Activated CD4-positive, alpha-beta T cell treated with anti-CD3 and anti-CD28 coated beads, Interleukin-2, amount 50 U/mL, for 4 hours (primary cell): ENCODE measurements at places on chromosomes 2 and 18.

- DNase-seq = no peak
Measured at GRCh38 chr2:29325544-29325943, 210.3 kb downstream of the CLIP4 start.

DNA sequence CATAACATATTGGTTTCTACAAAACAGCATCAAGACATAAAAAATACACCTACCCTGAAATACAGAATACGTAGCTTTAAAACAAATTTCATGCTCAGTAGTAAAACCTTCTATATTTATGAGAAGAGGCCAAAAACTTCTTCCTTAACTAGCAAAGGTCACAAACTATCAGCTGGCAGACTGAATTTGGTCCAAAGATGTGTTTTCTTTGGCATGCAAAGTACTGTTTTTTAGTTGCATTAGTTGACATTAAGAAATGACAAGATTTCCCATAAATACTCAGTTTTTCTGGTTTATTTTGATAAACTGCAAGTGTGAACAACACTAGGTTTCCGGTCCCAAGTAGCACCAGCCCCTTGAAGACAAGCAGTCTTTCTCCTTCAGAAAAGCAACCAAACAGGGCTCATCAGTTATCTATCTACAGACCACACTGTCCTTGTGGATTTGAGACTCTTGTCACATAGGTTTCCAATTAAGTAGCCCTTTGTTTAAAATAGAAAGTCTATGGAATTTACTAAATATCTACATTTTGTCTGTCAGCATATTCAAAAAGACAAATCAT is 35.6 kb downstream of the SLC25A12 start:
- no peak for DNase-seq

DNA sequence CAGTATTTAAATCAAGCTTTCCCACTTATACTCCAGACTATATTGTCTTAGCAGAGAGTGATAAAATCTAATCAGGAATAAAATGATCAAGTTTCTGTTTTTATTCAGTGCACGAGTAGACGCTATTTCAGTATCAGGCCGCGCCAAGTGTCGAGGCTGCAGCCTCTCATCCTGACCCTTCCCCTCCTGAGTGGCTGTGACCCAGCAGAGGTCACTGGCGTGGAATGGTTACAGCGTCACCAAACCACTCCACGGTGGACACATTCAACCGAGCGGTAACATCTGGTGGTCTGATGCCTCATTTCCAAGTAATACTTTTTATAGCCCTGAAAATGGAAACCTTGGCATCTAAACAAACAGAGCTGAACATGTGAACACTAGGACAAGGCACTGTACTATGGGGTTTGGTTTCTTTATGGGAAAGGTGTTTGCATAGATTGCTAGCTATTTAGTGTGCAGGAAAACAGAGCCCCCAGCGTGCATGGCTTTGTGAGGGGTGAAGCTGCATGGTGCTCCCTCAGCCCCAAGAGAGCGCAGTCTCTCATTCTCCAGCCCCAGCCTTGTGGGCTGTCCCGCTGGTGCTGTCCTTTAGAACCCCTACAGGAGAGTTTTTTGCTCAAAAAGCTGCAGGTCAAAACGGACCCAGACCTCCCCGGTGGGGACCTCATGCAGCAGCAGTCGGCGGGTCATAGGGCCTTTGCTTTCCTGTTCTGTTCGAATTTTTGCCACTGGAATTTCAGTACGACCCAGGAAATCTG is 28.4 kb downstream of the FAM228A start:
- no peak for DNase-seq

DNA sequence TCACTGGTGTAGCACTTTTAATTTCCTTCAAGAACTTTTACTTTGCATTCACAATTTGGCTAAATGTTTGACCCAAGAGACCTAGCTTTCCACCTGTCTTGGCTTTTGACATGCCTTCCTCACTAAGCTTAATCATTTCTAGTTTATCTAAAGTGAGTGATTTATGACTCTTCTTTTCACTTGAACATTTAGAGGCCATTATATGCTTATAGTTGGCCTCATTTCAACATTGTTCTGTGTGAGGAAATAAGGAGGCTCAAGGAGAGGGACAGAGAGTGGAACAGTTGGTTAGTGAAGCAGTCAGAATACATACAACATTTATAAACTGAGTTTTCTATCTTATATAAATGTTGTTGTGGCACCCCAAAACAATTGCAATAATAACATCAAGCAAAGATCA is 489.3 kb upstream of the CDH2 start:
- no peak for DNase-seq

GRCh38 chr18:57655740-57656139 is 34.1 kb upstream of the NARS1 start:
- no peak for DNase-seq

DNA sequence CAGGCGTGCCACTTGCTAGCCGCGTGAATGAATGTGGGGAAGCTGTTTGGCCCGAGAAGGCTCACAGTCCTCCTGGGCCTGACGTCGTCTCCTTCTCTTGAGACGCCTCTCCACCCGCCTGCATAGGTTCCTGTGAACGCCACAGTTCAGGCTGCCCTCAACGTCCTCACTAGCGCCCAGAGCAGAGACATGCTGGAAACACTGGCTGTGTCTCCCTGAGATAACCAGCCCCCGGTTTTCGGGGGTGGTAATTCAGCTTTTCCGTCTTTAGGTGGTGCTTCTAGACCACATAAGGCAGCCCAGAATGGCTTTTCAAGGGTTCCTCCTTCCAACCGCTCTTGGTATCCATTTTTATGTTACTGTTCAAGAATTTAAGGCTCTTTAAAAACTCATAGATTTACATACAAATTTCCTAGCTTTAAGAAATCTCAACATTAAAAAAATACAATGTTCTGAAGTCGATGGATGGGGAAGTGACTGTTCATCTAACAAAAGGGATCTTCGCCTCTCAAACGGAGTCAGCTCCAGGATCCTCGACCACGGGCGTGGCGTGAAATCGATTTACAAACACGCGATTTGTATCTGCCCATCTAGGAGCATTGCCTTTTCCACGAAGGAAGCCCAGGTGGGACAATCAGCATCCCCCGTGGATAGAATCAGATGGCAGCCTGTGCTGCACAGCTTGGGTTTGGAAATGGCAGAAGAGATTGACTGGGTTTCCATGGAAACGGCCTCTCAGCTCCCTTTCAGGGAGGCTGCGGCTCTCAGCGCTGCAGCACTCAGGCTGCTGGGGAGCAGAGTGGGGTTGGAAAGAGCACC is 110.6 kb upstream of the PXDN start:
- DNase-seq = no peak

DNA sequence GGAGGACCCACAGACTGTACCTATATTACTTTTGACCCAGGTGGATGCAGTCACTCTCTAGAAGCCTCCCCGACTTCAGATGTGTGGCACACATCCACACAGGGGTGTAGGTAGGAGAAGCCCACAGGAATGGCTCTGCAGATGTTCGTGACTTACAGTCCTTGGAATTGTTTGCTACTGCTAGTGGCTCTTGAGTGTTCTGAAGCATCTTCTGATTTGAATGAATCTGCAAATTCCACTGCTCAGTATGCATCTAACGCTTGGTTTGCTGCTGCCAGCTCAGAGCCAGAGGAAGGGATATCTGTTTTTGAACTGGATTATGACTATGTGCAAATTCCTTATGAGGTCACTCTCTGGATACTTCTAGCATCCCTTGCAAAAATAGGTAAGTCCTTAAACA is 605 bp downstream of the SLC9A4 start:
- DNase-seq = no peak

DNA sequence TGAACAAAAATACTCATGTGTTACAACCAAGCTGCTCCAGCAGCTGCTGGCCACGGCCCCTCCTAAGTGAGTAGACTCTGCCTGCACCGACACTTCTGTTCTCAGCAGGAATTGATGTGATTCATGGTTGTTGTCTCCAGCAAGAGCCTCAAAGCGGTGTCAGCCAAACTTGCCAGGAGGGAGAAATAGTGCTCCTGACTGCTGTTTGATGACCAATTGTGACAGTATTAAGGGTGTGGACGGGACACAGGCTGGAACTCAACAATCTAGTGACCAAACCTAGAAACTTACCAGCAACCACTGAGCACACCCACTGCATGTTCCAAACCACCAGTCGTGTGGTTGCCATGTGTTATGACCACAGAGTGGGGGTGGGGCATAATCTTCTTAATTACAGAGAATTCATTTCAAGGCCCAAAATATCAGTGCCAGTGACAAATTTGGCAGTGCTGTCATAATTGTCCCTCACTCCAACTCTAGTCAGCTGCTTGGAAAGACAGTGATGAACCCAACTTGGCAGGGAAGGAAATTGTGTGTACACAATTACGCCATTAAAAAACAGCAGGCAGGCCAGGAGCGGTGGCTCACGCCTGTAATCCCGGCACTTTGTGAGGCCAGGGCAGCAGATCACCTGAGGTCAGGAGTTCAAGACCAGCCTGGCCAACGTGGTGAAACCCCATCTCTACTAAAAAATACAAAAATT is 30.4 kb downstream of the FBLN7 start:
- DNase-seq = no peak

DNA sequence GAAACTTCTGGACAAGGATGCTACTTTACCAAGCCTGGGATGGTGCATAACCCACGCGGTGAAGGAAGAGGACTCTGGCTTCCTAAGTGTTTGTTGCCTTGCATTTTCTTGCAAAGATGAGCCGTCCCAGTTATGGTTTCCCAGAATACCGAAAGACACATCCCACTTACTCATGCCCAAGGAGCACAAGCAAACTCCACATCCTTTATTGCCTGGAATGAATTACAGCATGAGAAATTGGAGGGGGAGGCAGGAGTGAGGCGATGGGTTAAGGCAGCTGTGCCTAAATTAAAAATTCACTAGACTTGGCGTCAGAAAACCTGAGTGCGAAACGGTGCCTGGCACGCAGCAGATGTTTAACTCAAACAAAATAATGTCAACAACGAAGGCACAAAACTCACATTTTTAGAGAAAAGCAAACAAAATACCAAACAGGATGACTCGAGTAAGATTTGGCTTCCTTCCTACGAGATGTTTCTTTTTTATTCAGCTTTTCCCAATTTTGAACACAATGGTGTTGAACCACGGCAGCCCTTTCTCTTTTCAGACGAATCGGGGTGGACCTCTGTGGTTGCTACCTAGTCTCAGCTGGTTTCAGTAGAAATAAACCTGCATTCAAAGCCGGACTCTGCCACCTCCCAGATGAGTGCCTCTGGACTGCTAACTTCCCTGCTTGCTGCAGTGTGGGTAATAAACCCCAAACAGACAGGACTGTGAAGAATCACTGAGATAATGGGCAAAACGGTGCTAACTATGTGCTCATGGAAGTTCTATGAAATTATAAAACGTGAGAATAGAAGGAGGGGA is 100.3 kb upstream of the NCK2 start:
- no peak for DNase-seq

- no peak for DNase-seq
Measured at GRCh38 chr2:108942888-108943287, 46.1 kb downstream of the EDAR start.

DNA sequence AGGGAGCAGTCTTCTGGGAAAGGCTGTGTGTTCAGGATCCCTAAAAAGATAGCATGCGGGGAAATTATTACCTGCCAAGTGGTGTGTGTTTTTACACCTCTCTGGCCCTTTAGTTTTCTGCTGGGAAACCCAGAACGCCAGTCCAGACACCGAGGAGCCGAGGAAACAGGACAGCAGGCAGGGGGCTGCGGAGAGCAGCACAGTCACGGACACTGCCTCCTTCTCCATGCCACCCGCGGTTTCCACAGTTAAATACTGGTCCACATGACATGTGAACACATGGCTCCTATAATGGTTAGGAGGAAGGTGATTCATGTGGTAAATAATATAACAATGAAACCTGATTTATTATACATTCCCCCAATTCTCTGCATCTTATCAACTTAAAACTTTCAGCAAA is 20.4 kb downstream of the CNOT11 start:
- no peak for DNase-seq

DNA sequence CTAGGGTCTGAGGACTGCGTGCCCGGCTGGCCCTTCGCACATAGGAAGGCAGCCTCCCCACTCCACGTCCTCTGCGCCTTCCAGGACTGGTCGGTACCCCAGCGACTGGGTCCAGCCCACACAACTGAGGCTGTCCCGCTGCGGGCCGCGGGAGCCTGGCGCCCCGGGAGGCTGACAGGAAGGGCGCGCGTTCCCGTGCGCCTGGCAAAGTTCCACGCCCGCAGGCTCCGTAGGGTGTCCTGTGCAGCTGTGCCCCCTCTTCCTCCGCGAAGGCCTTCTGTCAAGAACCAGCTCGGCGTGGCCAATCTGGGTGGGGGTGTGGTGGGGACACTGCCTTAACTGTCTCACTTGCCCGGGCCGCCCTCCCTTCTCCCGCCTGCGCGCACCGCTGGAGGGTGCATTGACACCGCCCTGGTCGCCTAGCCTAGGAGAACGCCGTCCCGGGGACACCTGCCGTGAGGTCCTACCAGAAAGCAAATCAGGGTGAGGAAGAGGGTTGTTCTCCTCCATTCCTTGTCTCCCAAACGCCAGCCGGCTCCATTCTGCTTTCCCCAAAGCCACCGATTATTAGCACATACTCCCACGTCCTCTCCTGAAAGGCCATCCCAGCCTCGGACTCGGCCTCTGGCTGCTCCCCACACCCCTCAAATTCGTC is 618 bp upstream of the LYPD1 start:
- no peak for DNase-seq

DNA sequence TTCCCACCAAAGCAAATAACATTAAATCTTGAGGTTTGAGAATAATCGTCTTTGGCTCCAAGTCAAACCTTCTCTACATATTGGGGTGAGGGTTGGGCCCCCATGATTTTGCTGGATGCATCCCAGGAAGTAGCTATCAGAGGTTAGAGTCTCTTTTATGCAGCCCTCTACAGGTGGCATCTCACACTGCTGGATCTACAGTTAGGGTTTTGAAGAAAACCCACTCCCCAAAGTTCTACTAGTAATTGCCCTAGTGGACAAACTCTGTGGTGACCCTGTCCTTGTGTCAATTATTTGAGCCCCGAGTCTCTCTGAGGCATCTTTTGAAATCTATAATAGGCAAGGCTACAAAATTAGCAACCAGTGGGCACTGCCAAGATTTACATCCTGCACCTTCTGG is 15.0 kb upstream of the REG1A start:
- DNase-seq = no peak

- no peak for DNase-seq
Measured at GRCh38 chr2:121567957-121568409, 37.3 kb downstream of the RNU4ATAC start.

DNA sequence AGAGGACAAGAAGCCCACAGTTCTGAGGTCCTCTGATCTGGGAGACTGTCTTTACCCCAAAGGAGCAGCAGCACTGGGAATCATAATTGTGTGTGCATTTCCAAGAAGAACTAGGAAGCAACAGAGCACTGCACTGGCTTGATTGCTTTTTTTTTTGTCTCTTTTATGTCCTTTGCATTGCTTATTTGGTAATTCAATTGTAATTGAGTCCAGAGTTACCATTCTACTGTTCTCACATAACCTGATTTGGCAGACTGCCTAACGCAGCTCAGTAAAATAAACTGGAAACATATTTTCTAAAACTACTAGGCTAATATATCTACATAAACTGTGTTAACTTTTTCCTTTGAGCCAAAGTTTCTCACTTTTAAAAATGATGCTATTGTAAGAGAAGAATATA is 190.3 kb upstream of the SLC8A1 start:
- no peak for DNase-seq

- DNase-seq = no peak
Measured at GRCh38 chr18:55416791-55417190, 171.2 kb downstream of the TCF4 start.
